Right cardiac atrium (tissue), 5 donors: ENCODE measurements at places on chromosomes 4 and X.

GRCh38 chrX:105543283-105543682, 279.1 kb upstream of the NRK start:
- no peak for DNase-seq

DNA sequence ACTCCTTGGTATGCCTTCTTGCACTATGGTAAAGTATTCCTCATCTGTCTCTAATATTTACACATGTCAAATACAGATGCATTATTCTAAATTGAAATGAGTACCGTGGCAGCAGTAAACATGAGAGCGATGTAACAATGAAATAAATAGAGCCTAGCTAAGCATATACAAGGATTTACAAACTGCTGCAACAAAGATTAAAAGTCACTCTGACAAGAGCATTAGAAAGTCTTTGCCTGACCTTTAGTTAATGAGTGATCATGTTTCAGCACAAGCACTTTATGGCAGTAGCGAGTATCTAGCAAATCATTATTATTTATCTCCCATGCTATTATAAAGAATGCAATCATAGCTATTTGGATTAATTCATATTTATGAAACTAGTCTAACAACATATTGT, 547.0 kb upstream of the NDST4 start:
- DNase-seq: no peak

DNA sequence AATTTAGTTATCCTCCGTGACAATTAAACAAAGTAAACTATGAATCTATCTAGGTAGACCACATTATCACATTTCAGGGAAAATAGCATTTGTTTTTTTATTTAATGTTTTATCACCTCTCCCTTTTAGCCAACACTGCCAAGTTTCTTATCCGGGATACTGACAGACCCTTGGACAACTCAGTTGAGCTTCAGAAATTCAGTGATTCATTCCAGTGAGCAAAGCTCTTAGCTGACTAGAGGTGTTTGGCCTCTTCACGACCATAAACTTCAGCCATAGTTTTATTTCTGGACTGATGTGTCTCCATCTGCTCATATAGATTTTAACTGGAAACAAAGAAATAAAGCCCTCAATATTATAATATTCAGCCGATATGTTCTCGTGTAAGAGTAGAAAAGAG, 15.2 kb downstream of the SLITRK2 start:
- DNase-seq: no peak

DNA sequence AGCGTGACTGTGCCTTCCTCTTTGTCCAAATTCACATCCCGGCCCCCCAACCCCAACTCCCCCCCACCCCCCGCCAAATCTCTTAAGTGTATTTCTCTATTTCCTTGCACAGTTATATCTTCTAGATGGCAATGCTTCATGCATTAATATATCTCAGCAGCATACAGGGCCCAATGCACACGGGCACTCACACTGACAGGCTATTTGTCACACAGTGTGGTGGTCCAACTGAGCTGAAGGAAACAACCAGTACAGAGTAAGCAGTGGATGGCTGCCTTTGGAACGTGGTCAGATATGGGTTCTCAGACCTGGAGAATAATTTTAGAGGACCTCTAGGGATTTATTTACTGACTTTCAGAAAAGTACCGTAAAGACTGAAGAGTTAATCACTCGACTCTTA, 681 bp downstream of the EXOC1 start:
- DNase-seq: no peak

DNA sequence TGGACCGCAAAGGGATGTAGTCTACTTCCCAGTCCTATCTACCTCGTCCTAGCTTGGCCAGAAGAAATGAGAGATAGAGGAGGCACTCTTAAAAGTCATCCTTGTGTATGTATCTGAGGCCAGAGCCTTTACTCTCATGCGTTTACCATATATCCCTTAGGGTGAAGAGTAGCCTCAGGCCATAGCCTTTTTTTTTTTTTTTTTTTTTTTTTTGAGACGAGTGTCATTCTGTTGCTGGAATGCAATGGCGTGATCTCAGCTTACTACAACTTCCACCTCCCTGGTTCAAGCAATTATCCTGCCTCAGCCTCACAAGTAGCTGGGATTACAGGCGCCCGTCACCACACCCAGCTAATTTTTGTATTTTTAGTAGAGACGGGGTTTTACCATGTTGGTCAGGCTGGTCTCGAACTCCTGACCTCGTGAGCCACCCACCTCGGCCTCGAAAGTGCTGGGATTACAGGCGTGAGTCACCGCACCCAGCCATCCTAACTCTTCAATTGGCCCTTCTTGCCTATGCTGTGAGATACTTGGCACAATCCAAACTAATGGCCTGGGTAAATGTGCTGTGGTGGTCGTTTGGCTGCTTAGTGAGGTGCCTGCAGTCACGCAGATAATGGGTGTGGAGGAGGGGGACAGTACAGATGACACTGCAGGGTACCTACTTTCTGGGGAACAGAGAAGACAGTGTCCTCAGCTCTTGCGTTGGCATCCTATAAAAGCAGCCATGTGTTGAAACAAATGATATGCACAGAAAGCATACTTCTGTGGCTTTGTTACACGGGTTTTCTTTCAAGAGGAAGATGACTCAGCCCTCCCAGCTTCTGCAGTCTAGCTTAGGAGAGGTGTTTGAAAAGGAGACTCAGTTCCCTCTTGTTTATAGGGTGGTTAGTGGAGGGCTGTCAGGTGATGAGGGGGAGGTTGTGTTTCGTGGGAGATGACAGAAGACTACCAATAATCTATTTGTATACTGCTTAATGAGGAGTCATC, 10.4 kb upstream of the DGAT2L6 start:
- DNase-seq: no peak

GRCh38 chr4:76738086-76738931, 159.6 kb downstream of the SOWAHB start:
- DNase-seq: peak; percentile 57

DNA sequence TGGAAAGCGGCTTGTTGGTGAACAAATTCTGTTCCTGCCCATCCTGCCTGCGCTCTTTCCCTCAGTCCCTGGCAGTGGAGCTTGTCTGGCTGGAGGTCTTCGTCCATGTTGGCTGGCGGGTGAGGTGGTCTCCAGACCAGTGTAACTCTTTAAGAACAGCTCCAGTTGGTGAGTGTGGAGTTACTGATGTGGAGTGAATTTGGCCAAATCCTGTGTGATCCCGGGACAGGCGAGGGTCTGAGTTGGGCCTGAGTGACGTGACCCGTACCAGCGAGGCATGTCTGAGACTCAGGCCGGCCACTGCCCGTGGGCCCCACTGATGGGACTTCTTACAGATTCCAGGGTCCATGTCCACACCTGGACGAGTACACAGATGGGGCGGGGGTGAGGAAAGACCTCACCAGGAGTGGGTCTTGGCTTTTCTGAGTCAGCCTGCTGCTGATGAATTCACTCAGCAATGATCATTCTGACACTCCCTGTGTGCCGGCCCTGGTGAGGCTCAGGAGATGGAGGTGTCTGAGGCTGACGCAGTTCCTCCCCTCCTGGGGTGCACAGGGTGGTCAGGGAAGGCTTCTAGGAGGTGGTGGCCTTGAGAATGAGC, 45.5 kb downstream of the PSAPL1 start:
- peak; percentile 41 for DNase-seq

- no peak for DNase-seq
Measured at GRCh38 chr4:34193451-34194154, 2050.7 kb downstream of the ARAP2 start.
